Forelimb muscle (tissue), 1 donor: ENCODE measurements at places on chromosomes 12 and 14. TPM values are rescaled to one million over a fixed set of nuclear protein-coding genes. Genes with fewer than 3 reads are reported as not detected.

DNA sequence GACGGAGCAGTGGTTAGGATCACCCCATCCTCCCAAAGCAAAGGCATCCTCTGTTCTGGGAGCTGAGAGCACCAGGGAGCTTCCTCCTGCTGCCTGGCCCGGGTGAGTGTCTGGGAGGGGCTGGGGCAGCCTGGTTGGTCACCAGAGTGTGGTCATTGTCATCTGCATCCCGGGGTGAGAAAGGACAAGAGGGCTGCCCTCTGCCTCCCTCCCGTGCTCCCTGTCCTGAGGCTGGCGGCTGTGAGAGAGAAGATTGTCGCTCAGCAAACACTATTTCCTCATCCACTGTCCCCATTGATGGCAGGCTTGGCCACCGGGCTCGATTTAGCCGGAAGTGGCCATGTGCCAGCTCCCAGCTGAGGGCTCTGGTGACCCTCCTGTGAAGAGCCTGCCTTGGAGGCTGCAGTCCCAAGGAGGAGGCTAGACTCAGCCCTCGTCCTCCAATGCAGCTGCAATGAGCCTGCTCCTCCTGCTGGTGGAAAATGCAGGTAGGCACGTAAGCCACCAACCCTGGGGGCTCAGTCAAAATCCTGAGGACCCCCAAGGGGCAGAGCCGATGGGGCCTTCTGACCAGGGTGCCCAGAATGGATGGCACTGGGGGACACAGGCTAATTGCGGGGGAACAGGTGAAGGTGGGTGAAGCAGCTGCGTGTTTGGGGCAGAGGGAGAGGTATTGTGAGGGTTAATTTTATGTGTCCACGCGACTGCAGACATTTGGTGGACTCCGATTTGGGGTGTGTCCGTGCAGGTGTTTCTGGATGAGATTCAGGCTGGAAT is 155.7 kb downstream of the KIF26A start:
- no peak for DNase-seq

DNA sequence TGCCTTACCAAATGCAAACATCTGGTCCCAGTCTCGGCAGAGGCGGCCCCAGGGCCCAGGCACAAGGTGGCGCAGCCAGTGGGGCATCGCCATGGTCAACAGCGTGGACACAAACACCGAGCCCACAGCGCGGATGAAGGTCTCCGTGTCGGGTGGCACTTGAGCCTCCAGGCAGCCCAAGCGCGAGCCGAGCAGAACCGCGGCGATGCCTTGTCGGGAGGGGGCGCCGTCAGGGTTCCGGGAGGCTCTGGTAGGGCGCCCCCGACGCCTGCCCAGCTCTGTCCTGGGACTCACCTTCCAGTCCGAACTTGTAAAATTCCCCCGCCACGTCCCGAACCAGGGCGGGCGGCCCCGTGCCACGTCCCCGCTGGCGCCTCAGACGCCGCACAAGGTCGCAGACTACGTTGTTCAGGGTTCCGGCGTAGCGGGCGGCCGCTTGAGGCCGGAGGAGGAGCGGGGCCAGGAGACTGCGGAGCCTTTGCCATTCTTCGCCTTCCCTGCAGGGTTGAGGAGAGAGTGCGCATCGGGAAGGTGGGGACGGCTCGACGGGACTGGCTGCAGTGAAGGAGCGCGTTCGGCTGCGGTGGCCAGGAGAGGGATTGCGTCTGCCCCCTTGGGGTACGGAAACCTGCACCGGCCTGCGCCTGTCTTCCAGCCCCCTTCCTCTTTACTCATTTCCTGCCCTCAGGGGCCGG is 1.7 kb downstream of the CYP27B1 start:
- no peak for DNase-seq

- DNase-seq: no peak
These were observed 57.2 kb downstream of the PIWIL1 start for GRCh38 chr12:130394906-130395305.

DNA sequence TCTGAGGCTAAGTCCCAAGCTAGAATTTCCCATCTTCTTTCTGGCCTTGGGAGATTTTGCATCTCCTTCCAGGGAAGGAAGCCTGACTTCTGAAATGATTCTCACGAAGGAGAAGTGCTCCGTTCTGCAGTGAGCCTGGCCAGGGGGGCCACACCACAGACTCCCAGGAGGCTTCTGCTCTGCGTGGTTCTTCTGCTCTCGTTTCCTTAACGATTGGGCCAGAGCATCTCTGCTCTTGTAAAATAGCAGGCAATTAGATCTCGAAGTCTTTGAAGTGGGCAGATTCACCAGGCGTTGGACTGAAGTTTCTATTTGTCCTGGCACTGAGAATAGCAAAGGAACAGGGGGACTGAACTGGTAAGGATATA is 6.7 kb upstream of the BATF start:
- DNase-seq: no peak

- no peak for DNase-seq
These were observed 15.6 kb downstream of the DICER1 start for GRCh38 chr14:95141684-95142083.

- no peak for DNase-seq
These were observed 33.1 kb upstream of the MMP19 start for GRCh38 chr12:55875704-55876467.

DNA sequence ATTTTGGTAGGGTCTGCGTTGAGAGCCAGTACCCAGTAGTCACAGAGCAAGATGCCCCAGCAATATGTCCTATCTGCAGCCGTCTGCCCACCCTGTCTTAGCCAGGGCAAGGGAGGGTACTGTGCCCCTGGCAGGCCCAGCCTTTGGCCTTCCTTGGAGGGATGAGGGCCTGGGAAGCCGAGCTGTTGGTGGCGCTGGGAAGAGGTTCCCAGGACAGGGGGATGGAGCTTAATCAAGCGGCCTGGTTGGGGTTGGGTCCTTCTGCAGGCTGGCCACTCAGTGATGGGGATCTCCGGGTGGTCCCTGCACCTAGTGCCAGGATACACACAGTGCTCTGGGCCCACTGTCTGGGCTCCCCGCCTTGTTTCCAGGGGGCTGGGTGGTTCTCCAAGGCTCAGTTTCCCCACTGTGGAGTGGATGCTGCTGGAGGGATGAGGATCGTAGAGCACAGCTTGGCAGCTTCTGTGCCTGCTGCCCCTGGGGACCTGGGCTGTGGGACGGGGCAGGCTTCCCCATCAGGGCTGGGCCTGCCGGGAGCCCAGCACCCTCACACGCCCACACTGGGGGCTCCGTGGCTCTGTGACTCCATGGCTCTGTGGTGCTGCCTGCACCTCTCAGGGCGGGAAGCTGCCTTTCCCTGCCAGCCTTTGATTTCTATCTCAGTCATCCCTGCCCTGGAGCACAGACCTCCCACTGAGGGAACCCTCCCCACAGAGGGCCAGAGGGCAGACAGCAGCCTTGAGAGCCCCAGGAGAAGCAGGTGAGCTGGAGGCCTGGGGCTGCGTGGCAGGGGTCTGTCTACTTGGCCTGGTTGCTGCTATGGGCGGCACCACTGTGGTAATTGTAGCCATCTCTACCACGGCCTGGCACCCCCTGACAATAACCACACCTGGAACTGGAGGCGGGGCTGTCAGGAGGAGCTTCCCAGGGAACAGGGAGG is 357.0 kb downstream of the TMEM121 start:
- DNase-seq: no peak

The GNB3 gene
- polyA plus RNA-seq: 32.4 TPM

DNA sequence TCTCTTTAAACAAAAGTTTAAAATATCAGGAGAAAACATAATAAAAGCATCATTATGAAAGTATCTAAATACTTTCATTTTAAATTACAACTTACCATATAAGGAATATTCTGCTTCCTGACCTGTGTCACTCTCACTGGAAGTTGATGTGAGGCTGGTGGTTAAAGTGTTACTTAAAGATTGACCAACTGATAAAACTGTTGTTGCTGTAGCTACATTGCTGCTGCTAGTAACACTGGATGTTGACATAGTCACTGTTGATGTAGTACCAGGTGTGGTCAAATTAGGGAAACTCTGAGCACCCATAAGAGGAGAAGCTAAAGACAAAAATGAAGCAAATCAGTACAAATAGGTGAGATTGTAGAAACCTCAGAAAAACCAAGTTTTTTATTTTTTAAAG is 79.9 kb downstream of the HECTD1 start:
- DNase-seq: peak; percentile 1

- no peak for DNase-seq
These were observed 174.3 kb downstream of the AACS start for GRCh38 chr12:125239563-125239962.

DNA sequence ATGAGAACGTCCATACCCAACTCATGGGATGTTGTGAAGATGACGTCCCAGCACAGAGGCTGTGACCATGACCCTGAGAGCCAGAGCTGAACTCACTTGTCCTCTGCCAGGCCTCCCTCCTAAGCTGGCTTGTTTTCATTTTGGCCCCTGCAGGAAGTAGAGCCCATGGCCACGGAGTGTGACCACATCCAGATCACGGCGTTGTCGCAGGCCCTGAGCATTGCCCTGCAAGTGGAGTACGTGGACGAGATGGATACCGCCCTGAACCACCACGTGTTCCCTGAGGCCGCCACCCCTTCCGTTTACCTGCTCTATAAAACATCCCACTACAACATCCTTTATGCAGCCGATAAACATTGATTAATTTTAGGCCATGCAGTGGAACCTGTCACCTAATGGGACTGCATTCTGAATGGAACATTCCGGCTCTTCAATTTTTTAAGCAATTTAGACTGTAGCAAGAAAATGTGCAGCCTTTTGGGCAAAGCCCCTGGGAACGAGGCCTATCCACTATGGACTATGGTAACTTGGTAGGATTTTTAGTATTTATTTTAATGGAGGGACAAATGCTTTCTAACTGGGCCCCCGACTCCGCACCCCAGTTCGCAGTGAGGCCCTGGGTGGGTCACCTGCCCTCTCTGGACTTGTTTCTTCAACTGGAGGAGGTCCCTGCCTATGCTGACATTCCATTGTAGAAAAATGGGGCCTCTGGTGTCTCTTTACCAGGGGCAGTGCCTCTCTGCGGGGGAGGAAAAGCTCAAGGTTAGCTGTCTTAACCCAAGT is 19.6 kb downstream of the OTUB2 start:
- DNase-seq: no peak

The PRH2 gene
- polyA plus RNA-seq: 0.33 TPM

DNA sequence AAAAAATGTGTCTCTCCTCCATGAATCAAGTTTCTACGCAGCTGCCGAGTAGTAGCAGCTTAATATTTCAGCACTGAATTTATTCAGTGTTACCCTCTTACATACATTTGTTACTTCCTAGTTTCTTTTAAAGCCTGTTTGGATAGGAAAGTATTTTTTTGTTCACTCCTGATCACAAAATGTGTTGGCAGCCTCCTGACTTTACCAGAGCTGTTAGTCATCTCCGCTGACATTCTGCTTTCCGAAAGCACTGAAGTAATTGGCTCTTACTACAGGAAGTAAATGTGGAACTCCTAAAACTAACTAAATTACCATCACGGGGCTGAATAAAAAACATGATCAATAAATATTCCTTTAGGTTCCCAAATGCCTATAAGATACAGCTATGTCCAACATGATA is 225.5 kb downstream of the EPS8 start:
- peak; percentile 44 for DNase-seq

DNA sequence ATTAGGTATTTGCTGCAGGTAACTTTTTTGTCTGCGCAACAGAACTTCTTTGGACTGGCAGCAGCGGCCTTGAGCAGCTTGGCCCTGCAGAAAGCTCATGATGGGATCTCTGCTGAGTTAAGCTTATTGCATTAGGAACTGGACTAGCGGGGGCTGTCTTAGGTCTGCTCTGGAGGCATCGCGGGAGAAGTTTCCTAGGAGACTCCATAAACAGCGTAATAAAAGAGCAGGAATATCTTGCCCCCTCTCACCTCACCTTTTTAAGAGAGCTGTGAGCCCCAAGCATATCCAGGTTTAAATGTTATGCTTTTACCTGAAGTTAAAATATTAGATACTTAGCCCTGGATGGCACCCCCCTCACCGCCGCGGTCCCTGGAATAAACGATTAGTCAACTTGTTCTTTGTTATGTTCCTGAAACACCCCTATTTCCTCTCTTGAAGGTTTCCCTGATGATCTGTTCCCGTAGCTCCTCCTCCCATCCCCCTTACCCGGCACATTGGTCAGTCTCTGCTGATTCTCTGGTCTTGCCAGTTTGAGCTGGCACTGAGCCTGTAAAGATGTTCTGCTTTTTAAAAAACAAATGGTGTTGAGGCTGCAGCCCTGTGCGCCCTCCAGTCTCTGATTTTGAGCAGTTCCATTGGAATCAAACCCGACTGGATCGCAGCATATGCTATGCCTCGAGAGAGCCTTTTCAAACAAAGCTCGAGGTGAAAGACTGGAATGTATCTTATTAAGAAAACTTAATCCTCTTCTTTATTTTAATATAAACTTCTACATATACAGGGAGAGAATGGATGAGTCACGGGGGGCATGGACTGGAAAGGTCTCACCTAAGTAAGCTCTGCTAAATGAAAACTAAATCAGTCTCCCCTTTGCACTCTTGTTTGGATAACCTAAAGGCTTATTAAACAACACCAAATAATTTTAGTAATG is 1.9 kb downstream of the MLXIP start:
- no peak for DNase-seq
